Large intestine (tissue), 12 donors: ENCODE measurements at places on chromosomes 5 and 9. TPM values are rescaled to one million over a fixed set of nuclear protein-coding genes. Genes with fewer than 3 reads are reported as not detected.

GRM6 gene
- 0.70 TPM for polyA plus RNA-seq

SH3GLB2 gene
- polyA plus RNA-seq: 81.7 TPM

GRCh38 chr9:38417003-38417945 is 7.0 kb downstream of the IGFBPL1 start:
- H3K27me3 ChIP-seq: peaks cover 15% of the 10 kb centered on the region
- H3K27ac ChIP-seq: no peak overlapping the region
- H3K4me3 ChIP-seq: no peak overlapping the region
- DNase-seq: no peak

- H3K27me3 ChIP-seq: peaks cover 2% of the 10 kb centered on the region
- no peak overlapping the region for H3K27ac ChIP-seq
- no peaks in the 10 kb centered on the region for H3K4me1 ChIP-seq
- H3K4me3 ChIP-seq: no peak overlapping the region
Observed at GRCh38 chr9:16125629-16126028, 572.8 kb downstream of the CCDC171 start.

DNA sequence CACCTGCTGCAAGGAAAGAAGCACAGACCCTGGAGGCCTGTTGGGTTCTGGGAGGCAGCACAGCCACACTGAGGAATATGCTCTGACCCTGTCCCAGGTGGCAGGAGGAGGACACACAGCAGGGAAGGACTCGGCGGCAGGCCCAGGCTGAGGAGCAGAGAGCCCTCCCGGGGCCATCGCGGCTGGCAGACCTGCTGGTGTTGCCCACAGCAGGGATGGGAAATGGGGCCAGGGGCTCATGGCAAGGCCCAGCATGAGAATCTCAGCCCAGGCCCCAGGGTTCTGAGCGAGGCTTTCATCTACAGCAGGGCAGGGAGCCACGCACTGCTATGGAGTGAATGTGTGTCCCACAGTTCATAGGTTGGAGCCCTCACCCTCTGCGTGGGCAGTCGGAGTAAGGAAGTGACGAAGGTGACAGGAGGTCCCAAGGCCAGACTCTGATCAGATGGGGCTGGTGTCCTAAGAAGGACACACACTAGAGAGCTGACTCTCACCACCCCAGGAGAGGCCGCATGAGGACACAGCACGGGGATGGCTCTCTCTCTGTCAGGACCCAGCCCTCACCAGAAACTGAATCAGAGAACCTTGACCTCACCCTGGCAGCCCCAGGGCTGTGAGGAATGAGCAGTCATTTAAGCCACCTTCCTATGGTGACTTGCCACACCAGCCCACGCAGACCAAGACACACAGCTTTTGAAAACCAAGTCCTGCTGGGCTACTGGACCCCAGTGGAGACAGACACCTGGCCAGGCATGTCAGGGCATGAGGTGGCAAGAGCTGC is 10.3 kb upstream of the GPSM1 start:
- no peaks in the 10 kb centered on the region for H3K27me3 ChIP-seq
- no peaks in the 10 kb centered on the region for H3K36me3 ChIP-seq
- H3K4me3 ChIP-seq: no peak overlapping the region

- H3K4me3 ChIP-seq: no peak overlapping the region
- no peaks in the 10 kb centered on the region for H3K27me3 ChIP-seq
- no peak for DNase-seq
- H3K27ac ChIP-seq: no peak overlapping the region
- H3K4me1 ChIP-seq: no peaks in the 10 kb centered on the region
Observed at GRCh38 chr5:117242028-117242427, 667.4 kb upstream of the SEMA6A start.

GRCh38 chr5:76180814-76181805 is 97.9 kb downstream of the SV2C start:
- no peaks in the 10 kb centered on the region for H3K27me3 ChIP-seq
- H3K4me3 ChIP-seq: no peak overlapping the region
- no peaks in the 10 kb centered on the region for H3K36me3 ChIP-seq
- no peaks in the 10 kb centered on the region for H3K4me1 ChIP-seq
- no peak for DNase-seq
